Adrenal gland (tissue), 19 donors: ENCODE measurements at places on chromosomes 5 and 9. TPM values are rescaled to one million over a fixed set of nuclear protein-coding genes. Genes with fewer than 3 reads are reported as not detected.

- peak overlapping the region; percentile 48 for H3K27ac ChIP-seq
- H3K27me3 ChIP-seq = no peaks in the 10 kb centered on the region
- H3K4me3 ChIP-seq = no peak overlapping the region
- no peaks in the 10 kb centered on the region for H3K36me3 ChIP-seq
Measured at GRCh38 chr9:131404581-131404980, 10.7 kb downstream of the PRRC2B start.

- no peaks in the 10 kb centered on the region for H3K36me3 ChIP-seq
- H3K4me1 ChIP-seq = no peaks in the 10 kb centered on the region
- H3K27me3 ChIP-seq = no peaks in the 10 kb centered on the region
Measured at GRCh38 chr9:26133537-26133936, 455.3 kb upstream of the TUSC1 start.

- H3K27ac ChIP-seq = no peak overlapping the region
- no peaks in the 10 kb centered on the region for H3K4me1 ChIP-seq
- no peaks in the 10 kb centered on the region for H3K27me3 ChIP-seq
Measured at GRCh38 chr9:120040896-120041295, 539.1 kb downstream of the CDK5RAP2 start.

- H3K4me3 ChIP-seq = no peak overlapping the region
- H3K27ac ChIP-seq = no peak overlapping the region
- DNase-seq = no peak
- H3K27me3 ChIP-seq = no peaks in the 10 kb centered on the region
- no peaks in the 10 kb centered on the region for H3K36me3 ChIP-seq
- H3K4me1 ChIP-seq = no peaks in the 10 kb centered on the region
Measured at GRCh38 chr9:82761027-82761426, 301.9 kb downstream of the RASEF start.

GRCh38 chr5:178229861-178230260 lies 2.7 kb downstream of the PHYKPL start:
- no peak for DNase-seq
- H3K4me3 ChIP-seq = no peak overlapping the region
- H3K36me3 ChIP-seq = no peaks in the 10 kb centered on the region
- peaks cover 25% of the 10 kb centered on the region for H3K4me1 ChIP-seq
- H3K27me3 ChIP-seq = no peaks in the 10 kb centered on the region

GRCh38 chr5:7755958-7756357 lies 95.0 kb downstream of the CFAP90 start:
- no peak overlapping the region for H3K4me3 ChIP-seq
- H3K36me3 ChIP-seq = no peaks in the 10 kb centered on the region
- no peak for DNase-seq
- no peaks in the 10 kb centered on the region for H3K4me1 ChIP-seq
- H3K27ac ChIP-seq = no peak overlapping the region

- peak; percentile 52 for DNase-seq
- no peak overlapping the region for H3K27ac ChIP-seq
- H3K27me3 ChIP-seq = peaks cover 3% of the 10 kb centered on the region
- H3K4me3 ChIP-seq = no peak overlapping the region
- H3K36me3 ChIP-seq = no peaks in the 10 kb centered on the region
Measured at GRCh38 chr5:61965069-61965468, 340.9 kb upstream of the KIF2A start.

GRCh38 chr5:174910245-174910737 lies 185.9 kb downstream of the MSX2 start:
- no peak overlapping the region for H3K27ac ChIP-seq
- H3K36me3 ChIP-seq = no peaks in the 10 kb centered on the region
- H3K4me1 ChIP-seq = no peaks in the 10 kb centered on the region
- H3K27me3 ChIP-seq = peaks cover 3% of the 10 kb centered on the region
- DNase-seq = peak; percentile 56

GRCh38 chr5:127615916-127616315 lies 33.0 kb upstream of the CTXN3 start:
- H3K4me1 ChIP-seq = no peaks in the 10 kb centered on the region
- H3K4me3 ChIP-seq = no peak overlapping the region
- H3K27me3 ChIP-seq = no peaks in the 10 kb centered on the region
- H3K36me3 ChIP-seq = no peaks in the 10 kb centered on the region
- DNase-seq = no peak
- H3K27ac ChIP-seq = no peak overlapping the region

DNA sequence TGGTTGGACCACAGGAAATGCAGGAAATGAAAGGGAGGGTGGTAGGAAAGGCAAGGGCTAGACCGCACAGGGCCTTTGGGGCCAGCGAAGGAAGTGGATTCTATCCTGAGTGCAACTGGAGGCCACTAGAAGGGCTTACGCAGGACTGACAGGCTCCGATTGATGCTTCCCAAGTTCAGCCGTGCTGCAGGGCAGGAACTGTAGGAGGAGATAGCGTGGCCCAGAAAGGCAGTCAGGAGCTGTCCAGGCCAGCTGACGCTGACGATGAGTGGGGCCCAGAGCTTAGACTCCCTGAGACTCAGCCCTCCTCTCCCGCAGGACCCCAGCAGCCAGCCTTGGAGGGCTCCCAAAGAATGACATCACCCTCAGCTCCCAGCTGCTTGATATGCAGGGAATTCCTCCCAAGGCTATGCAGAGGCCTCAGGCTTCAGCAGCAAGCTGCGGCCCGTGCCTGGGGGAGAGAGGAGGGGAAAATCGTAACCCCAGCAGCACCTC lies 48.8 kb downstream of the KCNIP1 start:
- no peaks in the 10 kb centered on the region for H3K27me3 ChIP-seq
- peak overlapping the region; percentile 70 for H3K27ac ChIP-seq
- no peak overlapping the region for H3K4me3 ChIP-seq
- peaks cover 11% of the 10 kb centered on the region for H3K4me1 ChIP-seq
- no peaks in the 10 kb centered on the region for H3K36me3 ChIP-seq

- no peak overlapping the region for H3K4me3 ChIP-seq
- H3K4me1 ChIP-seq = no peaks in the 10 kb centered on the region
- DNase-seq = no peak
- no peaks in the 10 kb centered on the region for H3K27me3 ChIP-seq
- H3K36me3 ChIP-seq = no peaks in the 10 kb centered on the region
- H3K27ac ChIP-seq = no peak overlapping the region
Measured at GRCh38 chr5:68370196-68370595, 154.6 kb downstream of the PIK3R1 start.

DNA sequence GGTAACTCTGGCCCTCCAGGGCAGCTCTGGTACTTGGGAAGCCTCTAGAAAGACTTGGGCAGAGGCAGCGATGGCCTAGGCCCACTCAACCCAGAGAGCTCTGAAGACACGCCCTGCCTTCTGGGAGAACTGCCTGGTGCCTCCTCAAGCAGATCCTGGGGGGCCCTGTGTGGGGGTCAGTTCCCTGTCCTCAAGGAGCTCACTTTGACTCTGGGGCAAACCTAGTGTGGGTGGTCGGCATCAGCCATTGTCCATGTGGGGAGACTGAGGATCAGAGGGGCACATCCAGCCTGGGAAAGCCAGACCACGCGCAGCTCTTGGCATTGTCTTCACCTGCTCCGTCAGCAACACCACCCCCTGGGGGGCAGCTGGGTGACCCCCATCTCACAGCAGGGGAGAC lies 28.0 kb downstream of the ABO start:
- H3K4me1 ChIP-seq = no peaks in the 10 kb centered on the region
- no peak overlapping the region for H3K4me3 ChIP-seq
- no peaks in the 10 kb centered on the region for H3K36me3 ChIP-seq
- H3K27me3 ChIP-seq = no peaks in the 10 kb centered on the region

- no peak for DNase-seq
- no peaks in the 10 kb centered on the region for H3K27me3 ChIP-seq
- no peak overlapping the region for H3K27ac ChIP-seq
Measured at GRCh38 chr5:45385321-45386058, 310.7 kb downstream of the HCN1 start.

GRCh38 chr5:155040984-155041653 lies 27.6 kb downstream of the KIF4B start:
- peaks cover 7% of the 10 kb centered on the region for H3K27me3 ChIP-seq
- H3K4me1 ChIP-seq = no peaks in the 10 kb centered on the region
- no peaks in the 10 kb centered on the region for H3K36me3 ChIP-seq
- H3K4me3 ChIP-seq = no peak overlapping the region
- DNase-seq = no peak

DNA sequence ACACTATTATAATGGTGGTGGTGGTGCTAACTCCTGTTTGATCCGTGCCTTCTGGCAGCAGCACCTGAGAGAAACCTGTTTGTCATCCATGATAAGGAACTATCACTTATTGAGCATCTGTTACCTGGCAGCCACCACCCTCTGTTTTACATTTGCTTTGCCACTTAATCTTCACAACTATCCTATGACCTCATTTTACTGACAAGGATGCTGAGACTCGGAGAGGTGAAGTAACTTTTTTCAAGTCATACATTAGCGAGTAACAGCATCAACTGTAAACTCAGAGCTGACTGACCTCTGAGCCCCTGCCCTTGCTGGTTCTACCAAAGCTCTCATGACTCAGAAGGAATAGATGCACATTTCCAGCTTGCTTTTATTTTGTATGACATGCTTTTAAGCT lies 81.1 kb downstream of the EGFLAM start:
- no peak overlapping the region for H3K4me3 ChIP-seq
- no peaks in the 10 kb centered on the region for H3K4me1 ChIP-seq
- H3K36me3 ChIP-seq = no peaks in the 10 kb centered on the region
- no peaks in the 10 kb centered on the region for H3K27me3 ChIP-seq

DNA sequence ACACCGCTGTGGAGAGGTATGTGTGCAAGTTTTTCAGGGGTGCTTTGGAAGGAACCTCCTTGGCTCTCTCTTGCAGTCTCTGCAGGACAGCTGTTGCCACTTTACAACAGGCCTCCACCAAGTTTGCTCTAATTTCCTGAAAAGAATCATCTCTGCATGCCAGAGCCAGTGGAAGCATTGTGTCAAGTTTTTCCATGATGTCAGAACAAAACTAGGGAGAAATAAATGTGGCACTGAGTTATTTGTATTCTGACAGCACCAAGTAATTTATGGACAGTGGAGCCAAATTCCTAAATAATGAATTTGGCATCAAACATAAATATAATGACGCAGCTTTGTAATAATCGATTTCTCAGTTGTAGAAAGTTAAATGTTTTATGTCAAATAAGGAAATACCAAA lies 146.9 kb downstream of the KIAA0825 start:
- H3K36me3 ChIP-seq = no peaks in the 10 kb centered on the region
- H3K4me3 ChIP-seq = no peak overlapping the region
- H3K27me3 ChIP-seq = no peaks in the 10 kb centered on the region
- no peak overlapping the region for H3K27ac ChIP-seq
- DNase-seq = no peak

DNA sequence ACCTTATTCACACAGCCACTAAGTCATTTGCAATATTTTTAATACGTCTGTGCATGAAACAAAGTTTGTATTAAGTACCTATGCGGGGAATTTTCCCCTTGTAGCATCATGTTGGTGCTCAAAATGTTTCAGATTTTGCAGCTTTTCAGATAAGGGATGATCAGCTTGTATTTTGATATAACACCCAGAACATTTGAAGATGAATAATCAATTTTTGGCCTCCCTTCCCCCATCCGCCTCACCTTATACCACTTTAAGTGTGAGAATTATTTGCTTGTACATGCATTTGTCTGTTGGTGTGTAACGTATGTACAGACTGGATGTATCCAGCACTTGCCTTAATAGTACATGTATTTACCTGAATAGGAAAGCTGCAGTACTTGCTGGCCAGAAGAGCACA lies 1.7 kb downstream of the JAK2 start:
- no peak overlapping the region for H3K4me3 ChIP-seq
- no peaks in the 10 kb centered on the region for H3K27me3 ChIP-seq
- no peak overlapping the region for H3K27ac ChIP-seq
- H3K4me1 ChIP-seq = peaks cover 21% of the 10 kb centered on the region

DNA sequence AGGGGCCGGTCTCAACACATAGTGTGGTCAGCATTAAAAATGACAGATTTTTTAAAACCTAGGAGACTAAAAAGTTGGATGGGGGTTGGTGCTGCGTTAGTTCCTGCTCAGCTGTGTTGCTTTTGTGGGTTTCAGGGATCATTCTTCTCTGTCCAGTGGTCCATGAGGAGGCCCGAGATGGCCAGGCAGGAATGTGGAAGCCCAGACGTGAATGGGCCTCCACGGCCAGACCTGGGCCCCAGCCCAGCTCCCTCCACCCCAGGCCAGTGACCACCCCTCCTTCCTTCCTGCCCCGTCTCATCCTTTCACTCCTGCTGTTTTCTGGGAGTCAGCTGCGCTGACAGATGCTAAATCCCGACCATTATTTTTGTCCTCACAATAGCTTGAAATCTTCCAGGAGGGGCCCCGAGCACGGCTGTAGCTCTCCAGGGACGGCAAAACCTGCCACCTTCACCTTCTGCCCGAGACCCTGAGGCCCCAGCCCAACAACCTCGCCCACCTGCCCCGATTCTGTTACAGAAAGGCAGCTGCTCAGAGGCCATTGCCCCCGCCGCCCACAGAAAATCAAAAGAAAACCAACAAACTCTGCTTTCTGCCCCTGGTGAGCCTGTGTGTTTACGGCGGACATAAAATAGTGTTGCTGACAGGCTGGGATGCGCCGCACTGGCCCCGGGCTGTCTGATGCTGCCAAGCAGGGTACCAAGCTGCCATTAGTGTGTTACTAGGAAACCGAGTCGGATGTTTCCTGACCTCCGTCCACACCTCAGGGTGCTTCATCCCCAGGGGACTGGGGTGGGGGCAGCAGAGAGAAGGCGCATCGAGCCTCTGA lies 83.7 kb upstream of the SARDH start:
- DNase-seq = no peak
- H3K27me3 ChIP-seq = no peaks in the 10 kb centered on the region
- H3K27ac ChIP-seq = no peak overlapping the region
- no peaks in the 10 kb centered on the region for H3K36me3 ChIP-seq
- H3K4me1 ChIP-seq = no peaks in the 10 kb centered on the region

GRCh38 chr9:13758936-13759335 lies 479.4 kb upstream of the MPDZ start:
- no peaks in the 10 kb centered on the region for H3K36me3 ChIP-seq
- H3K27ac ChIP-seq = no peak overlapping the region
- no peak for DNase-seq
- peaks cover 3% of the 10 kb centered on the region for H3K4me1 ChIP-seq
- no peak overlapping the region for H3K4me3 ChIP-seq

GRCh38 chr9:93898502-93899426 lies 56.4 kb downstream of the BARX1 start:
- DNase-seq = no peak
- no peak overlapping the region for H3K4me3 ChIP-seq
- no peaks in the 10 kb centered on the region for H3K4me1 ChIP-seq
- H3K27me3 ChIP-seq = no peaks in the 10 kb centered on the region
- H3K36me3 ChIP-seq = no peaks in the 10 kb centered on the region
- no peak overlapping the region for H3K27ac ChIP-seq

GRCh38 chr9:98997604-98998003 lies 53.9 kb downstream of the COL15A1 start:
- DNase-seq = peak; percentile 52
- H3K27me3 ChIP-seq = no peaks in the 10 kb centered on the region
- H3K27ac ChIP-seq = peak overlapping the region; percentile 42
- H3K36me3 ChIP-seq = no peaks in the 10 kb centered on the region
- no peak overlapping the region for H3K4me3 ChIP-seq
- H3K4me1 ChIP-seq = peaks cover 38% of the 10 kb centered on the region

DNA sequence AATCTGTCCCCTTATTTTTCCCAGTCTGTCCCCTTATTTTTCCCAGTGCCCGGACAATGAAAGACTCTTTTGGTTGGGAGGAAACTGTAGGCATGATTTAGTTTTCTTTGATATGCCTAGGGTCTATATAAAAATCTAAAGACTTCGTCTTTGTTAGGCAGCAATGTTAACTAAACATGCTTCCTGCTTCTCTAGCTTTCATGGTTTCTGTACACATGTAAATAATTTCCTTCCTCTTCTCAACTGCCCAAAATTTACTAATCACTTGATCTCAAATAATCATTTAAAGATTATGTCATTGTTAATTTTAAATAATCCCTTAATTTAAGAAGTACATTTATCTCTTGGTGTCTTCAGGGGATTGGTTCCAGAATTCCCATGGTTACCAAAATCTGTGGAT lies 47.8 kb upstream of the RAPGEF6 start:
- no peaks in the 10 kb centered on the region for H3K27me3 ChIP-seq
- H3K4me3 ChIP-seq = no peak overlapping the region
- H3K4me1 ChIP-seq = no peaks in the 10 kb centered on the region
- peaks cover 12% of the 10 kb centered on the region for H3K36me3 ChIP-seq

ISL1 gene
- not detected for total RNA-seq

BAAT gene
- 0.14 TPM for total RNA-seq

FOXD4L3 gene
- total RNA-seq = not detected

SMIM27 gene
- 20.6 TPM for total RNA-seq

RANBP3L gene
- total RNA-seq = 1.7 TPM
